ENCODE measurements at places on chromosomes 1 and 21.

GRCh38 chr21:43910460-43910859 lies 45.4 kb downstream of the AGPAT3 start:
- DNase-seq: no peak

GRCh38 chr21:46366561-46366960 lies 42.6 kb downstream of the PCNT start:
- no peak for DNase-seq

DNA sequence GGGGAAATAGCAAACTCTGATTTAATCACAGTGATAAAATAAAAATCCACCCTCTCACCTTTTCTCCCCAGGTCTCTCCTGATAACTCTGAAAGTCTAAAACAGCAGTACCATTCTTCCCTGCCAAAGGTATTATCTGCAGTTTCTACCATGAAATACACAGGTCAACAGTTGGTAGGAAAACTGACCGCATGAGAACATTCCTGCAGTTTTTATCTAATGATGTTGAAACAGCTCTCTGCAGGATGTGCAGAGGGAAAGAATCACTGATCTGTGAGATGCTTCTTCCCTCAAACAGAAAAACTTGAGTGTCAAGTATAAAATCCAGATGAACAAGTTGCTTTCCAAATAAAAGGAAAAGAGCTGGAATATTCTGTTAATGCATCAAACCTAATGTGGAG lies 39.1 kb downstream of the KCNJ6 start:
- no peak for DNase-seq

- DNase-seq: no peak
These were observed 112.9 kb downstream of the ZBTB18 start for GRCh38 chr1:244163861-244164510.

DNA sequence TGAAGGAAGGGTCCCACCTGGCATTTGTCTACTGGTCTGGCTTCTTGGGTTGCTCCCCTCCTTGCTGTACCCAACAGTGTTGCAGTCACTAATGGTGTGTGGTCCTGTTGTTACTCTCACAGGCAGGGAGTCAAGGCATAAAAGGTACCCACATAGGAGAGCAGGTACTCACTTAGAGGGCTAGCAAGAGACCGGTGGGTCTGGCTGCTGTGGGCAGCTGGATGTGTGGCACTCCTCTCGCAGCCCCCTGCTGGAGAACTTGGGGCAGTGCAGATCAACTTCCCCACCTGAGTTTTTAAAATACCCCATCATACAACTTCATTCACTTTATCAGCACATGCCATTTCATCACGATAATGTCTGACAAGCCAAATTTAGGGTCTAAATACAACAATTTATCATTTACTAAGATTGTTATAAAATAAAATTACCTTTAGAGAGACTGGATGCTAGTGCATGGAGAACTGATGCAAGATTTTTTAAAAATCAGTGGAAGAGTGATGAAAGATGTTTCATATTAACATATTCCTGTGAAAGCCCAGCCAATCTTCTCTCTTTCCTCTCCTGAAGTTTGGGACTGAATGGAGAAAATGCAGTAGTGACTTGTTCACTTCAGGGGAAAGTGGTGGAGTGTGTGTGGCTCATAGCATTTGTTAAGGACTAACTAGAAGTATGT lies 42.8 kb downstream of the ACP6 start:
- peak; percentile 31 for DNase-seq

DNA sequence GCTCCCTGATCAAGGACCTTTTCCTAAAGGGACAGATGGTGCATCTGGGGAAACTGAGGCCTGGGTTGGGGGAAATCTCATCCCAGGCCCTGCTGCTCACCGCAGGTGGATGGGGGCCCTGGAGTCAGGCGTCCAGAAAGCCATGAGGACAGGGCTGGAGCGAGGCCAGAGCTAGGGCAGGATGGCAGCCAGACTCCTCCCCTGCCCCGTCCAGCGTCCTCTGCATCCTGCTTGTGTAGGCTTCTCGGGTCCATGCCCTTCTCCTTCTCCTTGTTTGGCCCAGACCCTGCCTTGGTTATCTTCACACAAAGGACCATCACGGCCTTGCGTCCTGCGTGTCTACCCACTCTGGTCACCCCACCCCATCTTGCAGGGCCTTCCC lies 43.0 kb downstream of the TRIM11 start:
- DNase-seq: no peak

GRCh38 chr1:39026866-39027507 lies 837 bp downstream of the NDUFS5 start:
- DNase-seq: no peak

DNA sequence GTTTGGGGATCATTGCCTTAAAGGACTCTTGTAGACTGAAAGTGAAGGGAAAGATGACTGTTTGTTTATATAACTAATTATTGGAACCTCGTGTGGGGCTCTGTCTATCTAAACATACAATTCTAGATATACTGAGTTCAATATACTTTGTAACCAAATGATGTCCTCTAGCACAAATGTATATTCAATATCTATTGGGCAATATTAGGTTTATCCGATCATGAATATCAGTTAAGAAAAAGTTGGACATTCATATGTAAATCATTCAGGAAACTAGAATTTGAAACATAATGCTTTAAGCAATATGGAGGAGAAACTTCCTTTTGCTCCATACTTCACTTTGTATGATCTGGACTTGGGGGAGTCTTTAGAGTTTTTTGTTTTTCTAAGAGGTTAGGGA lies 8.9 kb upstream of the RC3H1 start:
- DNase-seq: no peak

- no peak for DNase-seq
These were observed 95.4 kb downstream of the RNF220 start for GRCh38 chr1:44500181-44501046.

DNA sequence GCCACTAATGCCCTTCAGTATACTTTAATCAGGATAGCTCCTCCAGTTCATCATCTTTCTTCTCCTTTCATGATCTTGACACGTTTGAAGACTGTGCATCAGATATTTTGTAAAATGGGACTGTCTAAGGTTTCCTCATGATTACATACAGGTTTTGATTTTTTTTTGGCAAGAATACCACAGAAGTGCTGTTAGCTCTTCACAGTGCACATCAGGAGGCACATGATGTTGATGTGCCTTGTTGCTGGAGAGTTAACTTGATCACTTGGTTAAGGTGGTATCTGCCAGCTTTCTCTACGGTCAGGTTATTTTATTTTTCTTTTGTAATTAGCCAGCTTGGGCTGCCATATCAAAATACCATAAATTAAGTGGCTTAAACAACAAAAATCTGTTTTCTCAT lies 128.6 kb upstream of the IVNS1ABP start:
- no peak for DNase-seq

- no peak for DNase-seq
These were observed 55.1 kb downstream of the SLC22A15 start for GRCh38 chr1:116031302-116031835.

DNA sequence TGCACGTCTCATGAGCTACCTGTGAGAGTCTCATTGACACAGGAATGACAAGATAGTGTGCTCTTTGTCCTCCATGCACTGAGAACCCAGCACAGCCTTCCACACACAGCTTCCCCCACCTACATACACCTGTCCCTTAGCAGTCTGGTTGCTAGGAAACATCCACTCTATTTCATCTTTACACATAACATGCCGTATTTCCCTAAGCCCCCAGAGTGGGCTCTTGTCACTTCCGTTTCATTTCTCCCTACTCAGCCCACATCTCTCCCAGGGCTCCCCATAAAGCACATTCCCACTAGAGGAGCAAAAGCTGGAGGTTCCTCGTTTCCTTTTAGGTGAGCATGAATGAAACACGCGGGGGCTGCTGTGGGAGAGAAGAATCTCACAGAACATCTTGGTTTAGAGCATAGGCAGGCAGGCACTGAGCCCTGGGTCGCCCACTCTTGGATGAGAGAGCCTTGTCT lies 137.1 kb downstream of the ETS2 start:
- no peak for DNase-seq

All from muscle of arm (tissue), 14 donors.